ENCODE measurements at places on chromosomes 16 and 17. TPM values are rescaled to one million over a fixed set of nuclear protein-coding genes. Genes with fewer than 3 reads are reported as not detected.

GRCh38 chr17:21280081-21280518, 4.4 kb upstream of the MAP2K3 start:
- peak; percentile 52 for DNase-seq

GRCh38 chr16:88116121-88116520, 164.9 kb downstream of the BANP start:
- DNase-seq = no peak

- peak; percentile 67 for DNase-seq
Measured at GRCh38 chr16:66618588-66619375, 14.3 kb downstream of the CMTM3 start.

The KRTAP2-1 gene
- total RNA-seq = not detected

DNA sequence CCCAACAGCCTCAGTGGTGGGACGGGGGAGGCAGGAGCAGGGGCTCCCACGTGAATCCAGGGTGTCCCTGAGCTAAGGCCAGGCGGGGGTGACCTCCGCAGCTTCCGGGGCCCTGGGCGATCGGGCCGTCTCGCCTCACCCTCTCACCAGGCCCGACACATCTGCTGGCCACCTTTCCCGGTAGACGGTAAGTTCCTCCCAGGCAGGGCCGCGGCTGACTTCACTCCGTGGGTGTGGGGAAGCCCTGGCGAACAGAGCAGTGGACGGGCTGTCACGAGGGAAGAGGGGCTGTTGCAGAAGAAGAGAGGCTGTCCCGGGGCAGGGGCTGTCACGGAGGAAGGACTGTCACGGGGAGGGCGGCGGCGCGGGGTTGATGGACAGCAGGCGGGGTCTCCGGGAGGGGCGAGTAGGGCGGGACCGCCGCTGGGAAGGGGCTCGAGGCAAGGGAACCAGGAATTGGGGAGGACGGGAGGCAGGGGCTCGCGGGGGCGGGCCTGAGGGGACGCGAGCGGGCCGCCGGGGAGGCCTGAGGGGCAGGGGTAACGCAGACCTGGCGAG, 498 bp downstream of the PKMYT1 start:
- DNase-seq = no peak

- no peak for DNase-seq
Measured at GRCh38 chr17:78735832-78736525, 46.1 kb downstream of the CYTH1 start.

DNA sequence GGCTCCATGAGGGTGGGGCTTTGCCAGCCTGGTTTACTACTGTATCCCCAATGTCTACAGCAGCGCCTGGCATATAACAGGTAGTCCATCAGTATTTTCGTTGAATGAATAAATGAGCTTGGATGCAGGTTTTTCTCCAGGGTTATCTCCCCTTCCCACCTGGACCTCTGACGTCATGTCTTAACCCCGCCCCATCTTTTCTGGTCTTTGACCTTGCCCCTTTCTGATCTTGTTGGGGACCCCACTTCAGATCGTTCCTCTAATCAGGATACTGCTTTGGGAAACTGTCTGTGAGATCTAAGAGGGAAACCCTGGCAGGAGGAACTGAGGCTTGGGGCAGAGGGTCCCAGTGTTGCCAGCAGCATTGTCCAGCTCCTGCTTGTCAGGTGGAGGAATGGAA, 68.8 kb upstream of the GCSH start:
- DNase-seq = no peak

GRCh38 chr16:4097826-4098240, 18.4 kb downstream of the ADCY9 start:
- no peak for DNase-seq

The TMEM204 gene
- 158 TPM for total RNA-seq

Data from dermis microvascular lymphatic vessel endothelial cell (primary cell).